ENCODE measurements at places on chromosomes 11 and 22.

DNA sequence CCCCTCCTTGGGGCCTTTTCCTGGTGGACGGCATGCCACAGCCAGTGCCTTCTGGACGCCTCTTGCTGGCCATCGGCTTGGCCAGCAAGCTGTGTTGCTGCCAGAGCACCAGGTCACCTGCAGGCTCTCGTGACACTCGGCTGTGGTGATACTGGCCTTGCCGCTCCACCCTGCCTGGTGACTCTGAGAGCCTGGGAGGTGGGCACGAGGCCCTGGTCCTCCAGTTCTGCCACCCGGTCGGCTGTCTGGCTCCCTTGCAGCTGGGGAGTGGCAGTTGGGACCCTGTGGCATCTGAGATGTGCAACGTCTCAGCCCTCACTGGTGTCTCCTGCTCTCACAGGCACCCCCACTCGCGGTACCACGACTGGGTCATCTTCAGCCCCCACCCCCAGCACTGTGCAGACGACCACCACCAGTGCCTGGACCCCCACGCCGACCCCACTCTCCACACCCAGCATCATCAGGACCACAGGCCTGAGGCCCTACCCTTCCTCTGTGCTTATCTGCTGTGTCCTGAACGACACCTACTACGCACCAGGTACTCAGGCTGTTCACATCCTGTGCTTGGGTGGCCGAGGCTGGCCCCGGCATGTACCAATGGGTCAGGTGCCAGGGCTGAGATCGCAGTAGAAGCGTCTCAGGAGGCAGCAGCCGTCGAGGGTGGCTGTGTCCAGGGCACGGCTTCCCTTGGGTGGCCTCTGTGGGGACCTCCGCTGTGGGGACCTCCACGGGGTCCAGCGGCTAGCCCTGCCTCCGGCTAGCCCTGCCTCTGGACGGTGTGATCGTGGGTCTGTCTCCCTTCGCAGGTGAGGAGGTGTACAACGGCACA, 26.0 kb downstream of the MUC2 start:
- DNase-seq: no peak

DNA sequence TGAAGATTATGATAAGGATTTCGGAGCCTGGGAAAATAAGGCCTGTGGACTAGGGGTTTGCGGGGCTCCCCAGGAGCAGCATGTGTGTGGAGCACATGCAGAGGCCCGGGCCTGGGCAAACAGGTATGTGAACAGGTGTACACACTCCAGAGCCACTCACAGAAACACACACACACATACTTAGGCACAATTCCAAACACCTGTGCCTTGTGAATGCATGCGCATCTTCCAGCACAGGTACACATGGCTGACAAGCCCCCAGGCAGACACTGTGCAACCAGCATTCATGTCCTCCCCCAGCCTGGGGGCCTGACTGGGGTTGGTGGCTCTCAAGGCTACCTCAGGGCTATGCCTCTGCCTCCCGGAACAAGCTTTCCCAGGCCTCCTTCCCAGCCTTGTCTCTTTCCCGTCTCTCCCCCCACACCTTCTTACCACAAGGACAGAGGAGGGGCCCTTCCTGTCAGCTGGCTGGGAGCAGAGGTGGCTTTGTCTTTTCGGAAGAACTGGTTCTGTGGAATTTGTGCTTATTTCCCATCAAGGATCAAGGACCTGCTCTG, 2.6 kb upstream of the P2RY6 start:
- DNase-seq: no peak

DNA sequence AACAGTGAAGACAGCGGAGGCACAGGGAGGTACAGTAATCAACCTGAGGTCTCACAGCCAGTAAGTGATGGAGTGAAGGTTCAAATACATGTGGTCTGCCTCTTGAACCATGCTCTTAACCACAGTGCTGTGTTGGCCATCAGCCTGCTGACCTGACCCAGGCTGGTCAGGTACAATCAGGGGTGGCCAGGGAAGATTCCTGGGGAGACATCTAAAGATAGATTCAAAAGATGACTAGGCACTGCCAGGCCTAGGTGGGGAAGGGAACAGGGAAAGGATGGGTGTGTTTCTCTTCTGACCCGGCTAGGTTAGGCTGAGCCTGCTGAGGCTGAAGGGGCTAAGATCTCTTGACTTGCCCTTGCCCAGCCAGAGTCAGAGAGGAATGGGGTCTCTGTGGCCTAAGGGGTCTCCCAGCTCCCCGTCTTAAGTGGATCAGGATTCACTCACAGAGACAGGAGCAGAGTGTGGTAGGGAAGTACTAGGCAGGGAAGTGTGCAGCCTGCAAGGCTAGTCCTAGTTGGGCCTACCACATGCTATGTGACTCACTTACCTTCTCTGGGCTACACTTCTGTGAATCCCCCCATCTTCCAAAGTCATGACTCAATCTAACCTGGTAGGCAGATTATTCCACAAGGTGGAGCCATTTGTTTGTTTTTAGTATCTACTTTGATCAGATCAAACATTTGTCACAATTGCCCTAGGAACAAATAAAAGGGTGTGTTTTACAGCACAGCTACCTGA, 10.4 kb upstream of the SREBF2 start:
- DNase-seq: no peak

DNA sequence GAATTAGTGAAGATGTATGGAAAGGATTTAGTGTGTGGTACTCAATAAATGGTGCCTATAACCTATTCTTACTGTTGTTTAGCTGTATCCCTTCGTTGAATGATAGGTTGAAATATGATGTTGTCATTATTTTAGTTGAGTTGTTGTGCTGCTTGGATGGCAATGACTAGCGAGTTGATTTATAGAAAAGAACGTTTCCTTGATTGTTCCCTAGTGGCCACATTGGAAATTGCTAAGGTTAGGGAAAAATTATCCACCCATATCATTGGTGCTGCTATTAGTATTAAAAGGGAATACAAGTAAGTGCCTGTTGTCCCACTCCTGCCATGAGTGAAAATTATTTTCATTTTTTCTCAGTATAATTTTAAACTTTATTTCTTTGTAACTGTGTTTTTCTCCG, 14.5 kb downstream of the EMSY start:
- DNase-seq: no peak

GRCh38 chr11:19432370-19433061, 191.8 kb upstream of the E2F8 start:
- no peak for DNase-seq

DNA sequence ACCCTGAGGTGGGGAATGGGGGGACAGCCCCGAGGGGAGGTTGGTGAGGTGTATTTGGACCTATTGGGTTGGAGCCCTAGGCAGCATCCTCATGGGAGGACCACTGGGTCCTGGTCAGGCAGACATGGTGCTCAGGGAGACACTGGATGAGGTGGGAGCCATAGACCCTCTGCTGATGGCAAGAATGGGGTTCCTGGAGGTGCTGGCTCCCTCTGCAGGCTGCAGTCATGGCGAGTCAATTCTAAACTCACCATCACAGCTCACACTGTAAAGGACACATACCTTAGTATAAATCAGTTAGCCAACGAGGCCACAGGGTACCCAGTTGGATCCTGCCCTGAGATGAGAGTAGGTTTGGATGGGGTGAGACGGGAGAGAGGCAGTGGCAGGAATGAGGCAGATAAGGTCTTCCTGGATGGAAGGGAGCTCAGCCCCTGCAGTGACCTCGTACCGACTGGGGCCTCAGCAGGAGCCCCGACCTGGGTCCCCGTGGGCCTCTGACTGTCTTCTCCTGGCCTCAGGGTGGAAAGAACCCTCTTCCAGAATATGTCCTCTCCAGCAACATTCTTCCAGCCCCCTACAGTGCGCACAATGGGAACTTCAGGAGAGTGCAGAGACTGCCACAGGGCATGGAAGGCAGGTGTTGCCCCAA, 1.7 kb upstream of the GAB4 start:
- DNase-seq: no peak

GRCh38 chr11:106828576-106828975, 189.7 kb downstream of the GUCY1A2 start:
- no peak for DNase-seq

GRCh38 chr11:7278314-7278917, 26.7 kb downstream of the SYT9 start:
- no peak for DNase-seq

- no peak for DNase-seq
These were observed 45.7 kb downstream of the KCNQ1OT1 start for GRCh38 chr11:2653930-2654739.
